BJ (cell line): ENCODE measurements at places on chromosomes 4 and X.
A peak's percentile ranks its signal among the peaks of the same experiment; 100 is the strongest.

GRCh38 chrX:78650906-78651437 lies 8.2 kb downstream of the RTL3 start:
- peak; percentile 44 for DNase-seq

- DNase-seq: no peak
These were observed 51.4 kb upstream of the ZFP42 start for GRCh38 chr4:187944179-187944578.

DNA sequence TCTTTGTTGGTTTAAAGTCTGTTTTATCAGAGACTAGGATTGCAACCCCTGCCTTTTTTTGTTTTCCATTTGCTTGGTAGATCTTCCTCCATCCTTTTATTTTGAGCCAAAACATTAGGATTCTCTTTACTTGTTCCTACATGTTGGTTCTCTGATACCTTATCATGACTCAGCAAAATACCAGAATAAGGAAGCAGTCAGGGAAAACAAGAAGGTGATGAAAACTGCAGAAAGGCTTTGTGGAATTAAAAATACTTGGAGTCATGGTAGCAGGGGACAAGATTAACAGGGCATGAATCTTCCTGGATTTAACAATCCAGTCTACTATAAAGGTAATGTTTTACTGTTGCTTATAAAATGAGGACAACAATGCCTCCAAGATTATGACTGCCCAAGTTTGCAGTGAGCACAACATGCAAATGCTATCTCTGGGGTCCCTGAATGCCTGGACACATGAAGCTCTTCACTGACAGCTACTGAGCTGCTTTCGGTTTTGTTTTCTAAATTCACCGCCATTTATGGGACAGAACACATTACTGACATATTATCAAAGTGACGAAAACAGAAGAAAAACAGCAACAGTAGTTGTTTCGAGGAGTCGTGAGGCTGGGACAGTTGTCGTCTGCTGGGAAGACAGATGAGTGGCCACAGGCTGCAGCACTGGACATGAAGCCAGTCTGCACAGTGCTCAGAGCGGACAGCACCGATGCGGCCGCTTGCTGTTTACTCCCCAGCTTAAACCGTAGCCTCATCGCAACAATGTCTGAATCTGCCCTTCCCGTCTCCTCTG lies 174.5 kb upstream of the DKK2 start:
- no peak for DNase-seq

GRCh38 chr4:25271866-25272265 lies 38.0 kb downstream of the PI4K2B start:
- no peak for DNase-seq

GRCh38 chrX:24186483-24186882 lies 37.0 kb downstream of the ZFX start:
- no peak for DNase-seq

- DNase-seq: no peak
These were observed 109.2 kb downstream of the DCTD start for GRCh38 chr4:182807767-182808548.

GRCh38 chr4:163736876-163737275 lies 242.4 kb downstream of the TMA16 start:
- no peak for DNase-seq

DNA sequence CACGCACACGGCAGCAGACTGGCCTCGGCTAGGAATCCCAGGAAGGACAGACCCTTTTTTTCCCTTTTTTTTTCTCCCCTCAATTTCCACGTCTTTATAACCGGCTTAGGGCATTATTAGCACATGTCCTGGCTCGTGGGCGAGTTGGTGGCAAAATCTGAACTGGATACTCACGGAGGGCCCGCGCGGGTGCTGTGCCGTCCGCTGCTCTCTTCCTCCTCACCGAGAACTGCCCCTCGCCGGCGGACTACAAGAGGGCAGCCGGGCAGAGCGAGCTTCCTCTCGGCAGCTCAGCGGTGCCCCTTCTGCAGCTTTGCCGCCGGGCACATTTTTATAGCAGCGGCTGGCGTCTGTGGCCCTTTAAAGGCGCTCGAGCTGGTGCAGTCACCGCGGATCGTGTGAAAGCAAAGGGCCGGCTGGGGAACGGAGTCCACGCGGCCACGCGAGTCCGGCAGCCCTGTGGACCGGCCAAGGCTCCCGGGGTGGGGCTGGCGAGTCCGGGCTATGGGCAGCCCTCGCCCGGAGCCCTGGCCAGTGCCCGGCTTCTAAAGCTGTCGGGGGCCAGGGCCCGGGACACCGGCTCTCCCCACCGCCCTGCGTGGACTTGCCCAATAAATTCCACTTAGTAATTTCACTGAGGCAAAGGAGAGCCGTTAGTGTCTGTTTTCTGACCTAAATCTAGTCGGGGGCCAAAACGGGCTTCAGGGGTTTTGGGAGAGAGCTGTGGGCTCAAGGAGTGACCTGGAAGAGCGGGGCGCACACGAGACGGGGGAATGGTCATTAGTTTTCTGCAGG lies 1.3 kb upstream of the CITED1 start:
- DNase-seq: no peak

DNA sequence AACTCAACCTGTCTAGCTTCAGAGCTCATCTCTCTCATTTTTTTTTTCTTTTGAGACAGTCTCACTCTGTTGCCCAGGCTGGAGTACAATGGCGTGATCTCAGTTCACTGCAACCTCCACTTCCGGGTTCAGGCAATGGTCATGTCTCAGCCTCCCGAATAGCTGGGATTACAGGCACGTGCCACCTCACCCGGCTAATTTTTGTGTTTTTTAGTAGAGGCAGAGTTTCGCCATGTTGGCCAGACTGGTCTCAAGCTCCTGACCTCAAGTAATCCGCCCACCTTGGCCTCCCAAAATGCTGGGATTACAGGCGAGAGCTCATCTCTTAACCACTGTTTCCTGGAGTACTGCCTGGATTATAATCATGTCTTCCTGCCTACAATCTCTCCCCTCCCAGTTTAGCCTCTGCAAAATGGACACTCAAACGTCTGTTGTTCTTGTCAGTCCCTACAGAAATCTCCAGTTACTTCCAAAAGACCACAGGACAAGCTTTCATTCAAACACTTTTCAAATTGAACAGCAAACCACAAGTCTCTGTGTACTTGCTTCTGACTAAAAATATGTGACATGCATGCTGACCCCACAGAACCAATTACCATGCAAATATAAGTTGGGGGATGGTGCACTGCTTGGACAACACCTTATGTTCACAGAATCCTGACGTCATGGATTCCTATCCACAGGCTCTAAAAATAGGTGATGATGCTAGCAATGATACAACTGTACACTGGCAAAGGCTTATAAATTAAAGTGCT lies 137.2 kb downstream of the SH3KBP1 start:
- DNase-seq: no peak

DNA sequence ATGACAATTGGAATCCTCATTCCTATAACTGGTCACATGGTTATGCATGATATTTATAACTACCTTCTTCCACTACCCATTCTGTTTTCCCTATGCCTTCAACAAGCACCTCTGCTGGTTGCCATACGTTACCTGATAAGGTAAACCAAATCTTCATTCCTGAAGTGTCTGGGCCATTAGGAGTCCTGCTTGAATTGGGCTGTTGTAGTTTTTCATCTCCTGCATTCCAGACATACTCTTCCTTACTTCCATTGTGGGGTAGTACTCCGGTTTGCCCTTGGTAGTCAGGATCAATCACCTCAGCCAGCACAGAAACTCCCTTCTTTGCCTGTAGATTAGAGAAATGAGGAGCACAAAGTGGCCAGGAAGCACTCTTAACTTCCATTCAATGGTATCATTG lies 109.1 kb upstream of the LANCL3 start:
- DNase-seq: no peak
